NCI-H1417 treated with DMSO at 0.1 percent for 48 hours (cell line): ENCODE measurements at places on chromosomes 5 and 9.

- peak; percentile 43 for DNase-seq
Observed at GRCh38 chr5:74665816-74666215, 19.2 kb upstream of the HEXB start.

- DNase-seq = no peak
Observed at GRCh38 chr9:19127871-19128500, 694 bp upstream of the PLIN2 start.

- DNase-seq = peak; percentile 36
Observed at GRCh38 chr5:11904265-11904906, at the start of gene CTNND2. CTNND2 (minus strand) TSS chr5:11904446; CDS start chr5:11903853, 593 bp downstream.

GRCh38 chr5:134490925-134491271, 34.6 kb upstream of the JADE2 start:
- DNase-seq = no peak

- DNase-seq = no peak
Observed at GRCh38 chr5:44266882-44267576, 122.2 kb downstream of the FGF10 start.

DNA sequence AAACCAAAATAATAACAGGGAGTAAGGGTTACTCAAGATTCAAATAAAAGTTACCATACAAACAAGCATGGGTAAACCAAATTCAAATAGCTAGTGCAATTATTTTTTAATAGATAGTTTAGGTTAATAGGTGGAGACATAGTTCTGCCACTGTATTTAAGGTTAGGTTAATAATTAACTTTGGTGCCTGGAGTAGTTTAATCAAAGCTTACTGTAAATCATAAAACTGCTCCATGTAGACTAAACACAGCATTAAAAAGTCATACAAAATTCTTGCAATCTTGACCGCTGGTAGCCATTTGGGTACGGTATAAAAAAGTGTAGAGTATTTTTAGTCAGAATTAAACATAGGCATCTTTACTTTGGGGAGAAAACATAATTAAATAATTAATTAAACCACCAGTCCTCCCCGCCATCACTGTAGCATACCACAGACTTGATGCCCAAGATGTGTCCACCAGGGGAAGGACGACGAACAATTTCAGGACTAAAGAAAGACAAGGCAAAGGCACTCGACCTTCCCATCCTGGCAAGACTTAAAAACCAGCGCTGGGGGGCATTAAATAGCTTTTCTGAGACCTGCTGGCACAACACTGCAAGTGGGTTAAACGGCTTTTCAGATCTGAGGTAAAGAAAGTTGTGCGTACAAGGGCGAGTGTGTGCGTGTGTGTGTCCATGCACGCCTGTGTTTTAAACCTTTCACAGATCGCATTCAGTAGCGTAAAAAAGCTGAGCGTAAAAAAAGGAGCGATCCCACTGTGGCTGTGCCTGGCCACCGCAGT, 2.9 kb downstream of the SEMA6A start:
- no peak for DNase-seq

- DNase-seq = no peak
Observed at GRCh38 chr9:72794946-72795345, 157.9 kb downstream of the ALDH1A1 start.

DNA sequence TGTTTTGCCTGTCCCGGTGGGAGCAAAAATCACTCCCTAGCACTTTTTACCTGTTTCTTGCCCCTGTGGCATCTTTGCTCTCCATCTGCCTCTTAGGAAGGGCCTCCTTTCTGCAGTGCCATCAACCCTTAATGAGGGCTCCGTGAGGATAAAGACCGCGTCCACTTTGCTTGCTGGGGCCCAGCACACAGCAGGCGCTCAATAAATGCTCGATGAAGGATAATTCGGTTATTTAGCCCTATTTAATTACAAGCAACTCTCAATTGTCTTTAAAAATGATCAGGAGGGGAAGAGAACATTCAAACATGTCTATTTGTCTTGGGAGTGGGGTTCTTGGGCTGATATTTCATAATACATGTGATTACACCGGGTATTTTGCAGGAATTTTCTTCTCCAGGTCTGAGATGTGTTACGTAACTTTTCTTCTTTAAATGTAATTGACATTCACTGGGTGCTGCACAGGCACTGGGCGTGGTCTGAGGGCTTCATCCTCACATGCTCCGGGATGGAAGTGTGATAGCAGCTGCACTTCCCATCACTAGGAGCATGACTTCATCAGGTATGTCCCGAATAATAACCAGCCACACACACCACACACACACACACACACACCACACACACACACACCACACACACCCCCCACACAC, 19.8 kb upstream of the NTNG2 start:
- DNase-seq = no peak

DNA sequence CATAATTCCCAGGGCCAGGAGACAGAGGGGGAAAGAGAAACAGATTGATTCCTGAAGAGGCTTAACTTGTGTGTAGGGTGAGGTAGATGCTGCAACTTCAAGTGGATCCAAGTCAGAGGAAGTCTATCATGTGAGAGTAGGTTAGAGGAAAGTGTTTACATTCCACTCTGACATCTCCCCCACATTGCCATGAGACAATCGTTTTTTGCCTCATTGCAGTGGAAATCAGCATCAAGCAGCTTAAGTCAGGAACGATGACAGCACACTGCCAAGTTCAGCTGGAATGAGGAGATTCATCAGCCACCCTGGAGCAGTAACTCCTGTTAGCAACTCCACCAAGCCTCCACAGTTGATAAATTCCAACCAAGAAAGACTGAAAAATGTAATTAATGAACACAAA, 689.7 kb upstream of the MEF2C start:
- DNase-seq = no peak
